ENCODE measurements at places on chromosomes 3 and 15. TPM values are rescaled to one million over a fixed set of nuclear protein-coding genes. Genes with fewer than 3 reads are reported as not detected.

DNA sequence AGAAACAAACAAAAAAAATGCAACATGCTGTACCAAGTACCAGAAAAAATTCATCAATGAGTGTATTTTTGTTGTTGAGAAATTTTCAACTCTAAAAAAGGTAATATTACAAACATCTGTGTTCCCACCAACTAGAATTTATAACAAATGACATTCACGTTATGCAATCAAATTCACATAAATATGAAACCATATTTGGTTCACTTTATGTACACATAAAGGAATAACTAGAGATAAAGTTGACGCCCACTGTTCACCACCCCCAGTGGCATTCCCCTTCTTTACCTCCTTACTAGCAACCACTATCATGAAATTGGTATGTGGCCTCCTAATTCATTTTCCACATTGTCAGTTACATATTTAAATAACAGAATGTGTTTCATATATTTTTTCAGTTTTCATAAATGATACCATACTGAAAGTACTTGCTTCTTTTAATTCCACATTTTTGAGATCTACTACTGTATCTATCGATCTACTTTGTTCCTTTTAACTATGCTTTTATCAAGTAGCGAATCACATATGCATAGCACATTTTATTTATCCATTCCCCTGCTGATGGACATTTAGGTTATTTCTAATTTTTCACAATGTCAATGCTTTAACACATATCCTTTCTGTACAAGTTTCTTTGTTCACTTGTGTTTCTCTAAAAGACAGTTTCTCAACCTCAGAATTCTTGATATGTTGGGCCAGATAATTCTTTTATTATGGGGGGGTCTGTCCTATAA lies 34.5 kb downstream of the TBC1D5 start:
- H3K27me3 ChIP-seq = no peaks in the 10 kb centered on the region
- no peaks in the 10 kb centered on the region for H3K4me1 ChIP-seq
- peaks cover 15% of the 10 kb centered on the region for H3K36me3 ChIP-seq
- DNase-seq = no peak
- H3K27ac ChIP-seq = no peak overlapping the region
- no peak overlapping the region for H3K4me3 ChIP-seq

GRCh38 chr3:195203606-195204005 lies 67.4 kb downstream of the XXYLT1 start:
- peak overlapping the region; percentile 41 for H3K27ac ChIP-seq
- H3K36me3 ChIP-seq = peaks cover 2% of the 10 kb centered on the region
- no peaks in the 10 kb centered on the region for H3K27me3 ChIP-seq
- DNase-seq = no peak
- H3K4me1 ChIP-seq = peaks cover 46% of the 10 kb centered on the region

DNA sequence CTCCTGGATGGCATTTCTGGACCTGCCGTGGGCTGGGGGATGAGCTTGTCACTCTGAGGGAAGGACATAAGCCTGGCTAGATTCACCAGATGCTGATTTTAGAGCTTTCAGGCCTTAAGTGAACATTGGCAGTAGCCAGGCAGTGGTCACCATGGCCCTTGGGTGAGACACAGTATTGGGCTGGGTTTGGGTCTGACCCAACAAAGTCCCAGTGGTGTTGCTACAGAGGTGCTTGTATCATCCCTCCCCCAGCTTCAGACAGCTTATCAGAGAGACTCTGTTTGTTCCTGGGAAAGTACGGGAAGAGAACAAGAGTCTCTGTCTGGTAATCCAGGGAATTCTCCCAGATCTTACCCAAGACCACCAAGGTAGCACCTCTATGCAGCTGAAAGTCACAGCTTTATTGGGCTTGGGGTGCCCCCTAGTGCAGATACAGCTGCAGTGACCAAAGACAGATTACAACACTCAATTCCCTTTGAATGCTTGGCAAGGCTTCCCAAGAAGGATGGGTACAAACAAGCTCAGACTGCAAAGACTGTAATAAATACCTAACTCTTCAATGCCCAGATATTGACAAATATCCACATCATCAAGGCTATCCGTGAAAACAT lies 9.8 kb upstream of the RUVBL1 start:
- H3K4me1 ChIP-seq = no peaks in the 10 kb centered on the region
- no peak overlapping the region for H3K4me3 ChIP-seq
- peaks cover 50% of the 10 kb centered on the region for H3K27me3 ChIP-seq
- peak; percentile 35 for DNase-seq
- no peak overlapping the region for H3K27ac ChIP-seq
- no peaks in the 10 kb centered on the region for H3K36me3 ChIP-seq

DNA sequence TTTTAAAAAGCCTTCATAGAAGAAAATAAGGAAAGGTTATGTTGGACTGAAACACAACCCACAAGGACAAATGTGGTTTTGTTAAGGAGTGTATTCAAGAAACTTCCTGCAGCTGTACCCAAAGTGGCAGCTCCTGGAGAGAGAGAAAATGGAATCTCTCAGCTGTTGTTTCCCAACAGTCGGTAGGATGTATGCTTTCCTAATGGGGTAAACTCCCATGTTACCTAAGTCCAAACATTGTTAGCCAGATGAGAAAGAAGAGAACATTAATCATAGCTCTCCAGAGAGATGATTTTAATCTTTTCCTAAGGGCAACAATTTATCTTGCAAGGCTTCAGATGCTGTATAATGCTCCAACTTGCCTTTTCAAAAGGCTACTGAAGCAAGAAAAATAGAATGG lies 22.6 kb upstream of the TEX9 start:
- no peaks in the 10 kb centered on the region for H3K27me3 ChIP-seq
- no peaks in the 10 kb centered on the region for H3K4me1 ChIP-seq
- H3K4me3 ChIP-seq = no peak overlapping the region
- no peaks in the 10 kb centered on the region for H3K36me3 ChIP-seq
- no peak overlapping the region for H3K27ac ChIP-seq
- no peak for DNase-seq

The GOLGA6B gene
- not detected for total RNA-seq

The TMEM207 gene
- total RNA-seq = not detected

The IQCF5 gene
- total RNA-seq = not detected

The CHRM5 gene
- total RNA-seq = not detected

- no peaks in the 10 kb centered on the region for H3K36me3 ChIP-seq
- H3K4me3 ChIP-seq = no peak overlapping the region
- peaks cover 7% of the 10 kb centered on the region for H3K4me1 ChIP-seq
- no peaks in the 10 kb centered on the region for H3K27me3 ChIP-seq
Observed at GRCh38 chr3:178451799-178452198, 84.4 kb upstream of the KCNMB2 start.

The ZNF501 gene
- total RNA-seq = 5.3 TPM

DNA sequence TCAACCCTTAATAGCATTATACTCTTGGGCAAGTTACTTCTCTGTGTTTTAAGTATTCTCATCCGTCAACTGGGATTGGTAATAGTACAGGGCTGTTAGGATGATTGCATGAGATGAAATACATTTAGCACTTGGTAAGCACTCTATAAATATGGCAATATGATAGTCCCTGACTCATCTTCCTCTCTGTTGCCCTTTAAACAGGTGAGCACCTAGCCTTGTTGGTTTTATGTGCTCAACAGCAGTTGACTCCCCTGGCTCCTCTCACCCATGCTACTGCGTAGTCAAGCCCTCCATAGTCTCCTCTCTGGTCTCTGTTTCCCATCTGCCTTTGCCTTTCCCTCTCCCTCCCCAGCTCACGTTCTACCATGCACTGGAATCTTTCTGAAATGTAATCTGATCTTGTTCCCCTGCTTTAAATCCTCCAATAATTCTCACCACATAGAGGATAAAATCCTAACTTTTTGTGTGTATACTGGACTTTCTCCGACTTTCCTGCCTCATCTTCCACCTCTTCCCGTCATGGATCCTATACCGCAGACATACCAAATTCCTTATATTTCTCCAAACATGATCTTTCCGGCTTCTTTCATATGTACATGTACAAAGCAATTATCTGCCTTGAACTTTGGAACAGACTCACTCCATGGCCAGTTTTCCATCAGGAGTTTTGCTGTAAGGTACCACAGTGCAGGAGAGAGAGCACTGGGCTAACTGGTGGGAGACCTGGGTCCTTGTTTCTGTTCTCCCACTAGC lies 42.3 kb downstream of the FSD2 start:
- no peak overlapping the region for H3K4me3 ChIP-seq
- no peaks in the 10 kb centered on the region for H3K4me1 ChIP-seq
- DNase-seq = no peak
- H3K27me3 ChIP-seq = no peaks in the 10 kb centered on the region

The REC114 gene
- not detected for total RNA-seq

DNA sequence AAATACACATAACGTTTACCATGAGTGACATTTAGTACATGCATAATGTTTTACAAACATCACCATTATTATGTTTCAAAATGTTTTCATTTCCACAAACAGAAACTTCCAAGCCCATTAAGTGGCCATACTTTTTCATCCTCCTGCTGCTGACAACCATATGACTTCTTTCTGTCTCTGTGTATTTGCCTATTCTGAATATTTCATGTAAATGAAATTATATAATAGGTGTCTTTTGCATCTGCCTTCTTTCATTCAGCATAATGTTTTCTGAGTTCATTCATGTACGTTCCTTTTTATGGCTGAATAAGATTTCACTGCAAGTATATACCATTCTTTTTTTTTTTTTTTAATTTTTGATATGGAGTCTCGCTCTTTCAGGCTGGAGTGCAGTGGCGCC lies 209.0 kb downstream of the DOCK3 start:
- no peak overlapping the region for H3K27ac ChIP-seq
- no peaks in the 10 kb centered on the region for H3K27me3 ChIP-seq
- no peak overlapping the region for H3K4me3 ChIP-seq
- no peaks in the 10 kb centered on the region for H3K36me3 ChIP-seq
- no peak for DNase-seq
- H3K4me1 ChIP-seq = no peaks in the 10 kb centered on the region

GRCh38 chr3:171379961-171380483 lies 80.2 kb downstream of the TNIK start:
- DNase-seq = no peak
- H3K4me1 ChIP-seq = peaks cover 58% of the 10 kb centered on the region
- H3K4me3 ChIP-seq = no peak overlapping the region
- H3K27ac ChIP-seq = no peak overlapping the region
- H3K36me3 ChIP-seq = no peaks in the 10 kb centered on the region

The IGF2BP2 gene
- 141 TPM for total RNA-seq

The PIAS1 gene
- 41.3 TPM for total RNA-seq

The SLC6A1 gene
- 0.45 TPM for total RNA-seq

- H3K27ac ChIP-seq = peak overlapping the region; percentile 50
- peaks cover 41% of the 10 kb centered on the region for H3K4me1 ChIP-seq
- no peak overlapping the region for H3K4me3 ChIP-seq
- no peak for DNase-seq
Observed at GRCh38 chr15:68787609-68788263, 33.0 kb downstream of the ANP32A start.

The TM4SF1 gene
- total RNA-seq = not detected

The UBAP1L gene
- total RNA-seq = 4.5 TPM

The CCR9 gene
- total RNA-seq = not detected

The ALPK3 gene
- 4.4 TPM for total RNA-seq

The GFM1 gene
- 34.5 TPM for total RNA-seq

- H3K36me3 ChIP-seq = no peaks in the 10 kb centered on the region
- H3K27ac ChIP-seq = no peak overlapping the region
- peak; percentile 23 for DNase-seq
- peaks cover 99% of the 10 kb centered on the region for H3K27me3 ChIP-seq
- peak overlapping the region; percentile 82 for H3K4me3 ChIP-seq
- H3K4me1 ChIP-seq = peaks cover 5% of the 10 kb centered on the region
Observed at GRCh38 chr15:41501191-41501917, 7.7 kb downstream of the ITPKA start.

DNA sequence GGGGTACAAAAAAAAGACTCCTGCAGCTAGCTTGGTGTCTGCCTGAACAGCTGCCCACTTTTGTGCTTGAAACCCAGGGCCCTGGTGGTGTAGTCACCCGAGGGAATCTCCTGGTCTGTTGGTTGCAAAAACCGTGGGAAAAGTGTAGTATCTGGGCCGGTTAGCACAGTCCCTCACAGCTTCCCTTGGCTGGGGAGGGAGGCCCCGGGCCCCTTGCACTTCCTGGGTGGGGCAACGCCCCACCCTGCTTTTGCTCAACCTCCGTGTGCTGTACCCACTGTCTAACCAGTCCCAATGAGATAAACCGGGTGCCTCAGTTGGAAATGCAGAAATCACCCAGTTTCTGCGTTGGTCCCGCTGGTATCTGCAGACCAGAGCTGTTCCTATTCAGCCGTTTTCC lies 211.7 kb upstream of the ZPLD1 start:
- no peaks in the 10 kb centered on the region for H3K36me3 ChIP-seq
- peaks cover 12% of the 10 kb centered on the region for H3K27me3 ChIP-seq
- H3K4me1 ChIP-seq = no peaks in the 10 kb centered on the region
- DNase-seq = no peak

GRCh38 chr15:39108021-39108420 lies 472.9 kb upstream of the THBS1 start:
- H3K4me1 ChIP-seq = no peaks in the 10 kb centered on the region
- H3K36me3 ChIP-seq = no peaks in the 10 kb centered on the region
- no peak for DNase-seq
- no peak overlapping the region for H3K27ac ChIP-seq

The DET1 gene
- 14.0 TPM for total RNA-seq

- H3K4me1 ChIP-seq = peaks cover 50% of the 10 kb centered on the region
- H3K36me3 ChIP-seq = peaks cover 3% of the 10 kb centered on the region
Observed at GRCh38 chr15:52804526-52805081, 14.5 kb upstream of the ONECUT1 start.

The ZCWPW2 gene
- 0.30 TPM for total RNA-seq

DNA sequence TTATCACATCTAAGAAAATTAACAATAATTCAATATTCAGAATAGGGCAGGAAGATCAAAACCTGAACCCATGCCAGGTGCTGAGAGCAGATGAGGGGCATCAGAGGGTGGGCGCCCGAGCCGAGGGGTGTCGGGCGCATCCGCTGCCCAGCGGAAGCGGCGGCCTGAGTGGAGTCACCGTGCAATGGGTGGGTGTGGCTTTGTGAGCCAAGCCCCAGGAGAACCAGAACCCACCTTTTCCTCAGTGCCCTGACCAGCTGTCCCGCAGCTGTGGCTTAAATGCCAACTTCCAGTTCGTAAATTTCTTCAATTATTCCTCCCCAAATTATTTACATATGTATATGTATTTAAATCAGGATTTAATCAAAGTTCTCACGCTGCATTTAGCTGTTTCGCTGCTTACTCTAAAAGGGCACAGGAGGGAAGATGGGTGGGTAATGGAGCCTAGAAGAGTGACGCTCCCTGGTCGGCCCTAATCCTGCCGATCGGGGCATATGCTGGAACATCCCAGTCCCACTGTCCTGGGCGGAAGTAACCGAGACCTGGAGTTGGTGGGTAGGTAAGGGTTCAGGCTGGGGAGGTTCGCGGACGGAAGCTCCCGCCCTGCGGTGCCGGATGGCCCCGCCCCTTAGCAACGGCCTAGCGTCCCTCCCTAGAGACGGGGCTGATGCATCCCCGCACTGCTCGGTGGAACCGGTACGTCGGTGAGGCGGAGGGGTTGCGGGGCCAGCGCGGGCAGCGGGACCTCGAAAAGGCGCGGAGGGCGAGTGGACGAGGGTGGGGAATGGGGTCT lies 1.3 kb downstream of the DNAH1 start:
- H3K27ac ChIP-seq = no peak overlapping the region
- no peaks in the 10 kb centered on the region for H3K36me3 ChIP-seq
- peaks cover 39% of the 10 kb centered on the region for H3K4me1 ChIP-seq
- peak; percentile 47 for DNase-seq
- peaks cover 10% of the 10 kb centered on the region for H3K27me3 ChIP-seq

All from neural crest cell (in vitro differentiated cells).